ENCODE measurements at places on chromosomes 5 and 9. TPM values are rescaled to one million over a fixed set of nuclear protein-coding genes. Genes with fewer than 3 reads are reported as not detected.

The ZFP2 gene
- 2.3 TPM for total RNA-seq

The ZDHHC11B gene
- 9.1 TPM for total RNA-seq

The DAB2 gene
- total RNA-seq, result 133 TPM

The RNF208 gene
- 2.3 TPM for total RNA-seq

The FAM81B gene
- total RNA-seq, result not detected

The DIMT1 gene
- 24.8 TPM for total RNA-seq

The OR13F1 gene
- not detected for total RNA-seq

The PCDHB6 gene
- 1.6 TPM for total RNA-seq

The SNCB gene
- not detected for total RNA-seq

The NEUROG1 gene
- not detected for total RNA-seq

The OMD gene
- 47.0 TPM for total RNA-seq

The RBM22 gene
- 27.9 TPM for total RNA-seq

The ECM2 gene
- 46.1 TPM for total RNA-seq

The PTGR1 gene
- total RNA-seq, result 30.9 TPM

The CCNO gene
- 0.42 TPM for total RNA-seq

All from posterior vena cava (tissue), 2 donors.